Activated T-helper 1 cell treated with anti-CD3 and anti-CD28 coated beads, Interleukin-2, amount 50 U/mL, for 16 hours (primary cell): ENCODE measurements at places on chromosomes 11 and 22.

- DNase-seq: no peak
Measured at GRCh38 chr11:9461760-9462134, 935 bp downstream of the ZNF143 start.

DNA sequence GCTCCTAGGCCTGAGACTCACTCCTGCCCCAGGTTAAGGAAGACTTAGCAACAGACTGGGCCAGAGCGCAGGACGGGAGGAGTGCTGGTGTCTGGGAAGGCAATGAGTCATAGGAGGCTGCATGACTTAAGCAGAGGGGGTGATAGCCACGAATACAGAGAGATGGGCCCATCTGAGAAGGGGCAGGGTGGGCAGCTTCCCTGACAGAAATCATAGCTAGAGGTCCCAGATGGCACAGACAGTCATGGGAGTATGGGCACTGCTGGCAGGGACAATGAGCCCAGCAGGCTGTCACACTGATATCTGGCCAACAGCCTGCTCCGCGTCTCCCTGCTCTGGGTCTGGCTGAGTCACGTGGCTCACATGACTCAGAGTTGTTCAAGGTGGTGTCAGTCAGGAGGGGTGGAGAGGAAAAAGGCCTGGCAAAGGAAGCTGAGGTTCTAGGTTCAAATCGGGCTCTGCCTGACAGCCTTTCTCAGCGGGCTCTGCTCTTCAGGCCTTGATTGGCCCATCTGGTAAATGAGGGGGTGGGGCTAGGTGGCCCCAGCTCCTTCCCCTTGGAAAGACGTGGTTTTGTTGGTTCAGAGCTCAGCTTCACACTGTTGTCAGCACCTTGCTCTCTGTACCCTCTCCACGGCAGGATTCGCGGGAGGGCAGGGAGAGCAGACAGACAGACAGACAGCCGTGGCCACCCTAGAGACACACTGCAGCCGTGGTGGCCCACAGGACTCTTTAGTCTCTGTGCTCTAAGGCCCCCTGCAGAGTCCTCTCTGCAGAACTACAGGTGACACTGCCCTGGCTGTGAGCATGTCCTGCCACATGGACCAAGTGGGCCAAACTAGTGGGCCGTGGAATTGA is 47.8 kb downstream of the DBX1 start:
- no peak for DNase-seq

DNA sequence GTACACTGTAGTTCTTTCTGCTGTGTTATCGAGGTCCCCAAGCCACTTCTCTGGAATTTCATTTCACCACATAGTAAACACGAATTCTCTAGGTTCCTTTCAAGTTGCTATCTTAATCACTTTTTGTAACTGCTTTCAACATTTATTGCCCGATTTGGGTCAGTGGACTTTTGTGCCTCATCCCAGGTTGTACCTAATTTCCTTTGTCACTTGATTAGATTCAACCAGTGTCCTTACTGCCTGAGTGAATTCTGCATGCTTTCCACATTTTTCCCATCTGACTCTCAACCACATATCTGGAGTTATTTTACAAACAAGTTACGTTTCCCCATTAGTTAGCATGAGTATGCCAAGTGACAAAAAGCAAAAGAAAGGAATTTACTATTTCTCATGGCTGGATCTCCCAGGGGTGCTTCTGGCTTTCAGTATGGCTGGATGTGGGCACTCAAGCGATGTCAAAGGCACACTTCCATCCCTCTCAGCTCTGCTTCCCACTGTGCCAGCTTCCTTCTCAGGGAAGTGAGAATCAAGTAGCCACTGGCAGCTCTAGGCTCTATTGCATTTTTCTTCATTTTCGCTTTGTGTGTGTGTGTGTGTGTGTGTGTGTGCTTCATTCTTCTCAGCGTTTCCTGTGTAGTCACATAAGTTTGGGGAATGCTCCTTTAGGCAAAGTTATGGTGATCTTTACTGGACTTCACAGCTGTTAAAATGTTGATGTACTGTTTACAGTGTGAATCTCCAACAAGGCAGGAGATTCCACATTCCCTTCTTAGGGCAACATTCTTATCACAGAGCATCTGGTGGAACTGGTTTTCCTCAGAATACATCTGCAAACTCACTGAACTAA is 128.9 kb downstream of the DBX1 start:
- DNase-seq: no peak

- DNase-seq: no peak
Measured at GRCh38 chr11:66720899-66721470, 8.0 kb downstream of the SPTBN2 start.

DNA sequence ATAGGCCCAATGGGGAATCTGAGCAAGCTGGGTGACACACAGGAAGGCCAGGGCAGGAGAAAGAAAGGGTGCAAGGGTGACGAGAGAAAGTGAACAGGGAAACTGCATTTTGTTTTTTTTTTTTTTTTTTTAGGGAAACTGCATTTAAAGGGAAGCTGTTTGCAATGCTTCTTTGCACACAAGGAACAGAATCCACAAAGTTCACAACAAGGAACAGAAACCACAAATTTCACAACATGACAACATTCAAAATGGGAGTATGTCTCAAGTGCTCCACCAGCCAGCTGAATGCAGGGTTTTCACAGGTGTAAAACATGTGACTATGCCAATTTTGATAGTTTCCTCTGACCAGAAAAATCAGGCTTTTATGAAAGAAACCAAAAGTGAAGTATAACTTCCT is 6.8 kb upstream of the PLAAT3 start:
- no peak for DNase-seq

GRCh38 chr11:62253999-62254542 is 12.0 kb downstream of the SCGB1D2 start:
- no peak for DNase-seq

- no peak for DNase-seq
Measured at GRCh38 chr22:47355388-47355725, 592.9 kb downstream of the TBC1D22A start.

- no peak for DNase-seq
Measured at GRCh38 chr22:41823797-41824196, 9.1 kb upstream of the SREBF2 start.

DNA sequence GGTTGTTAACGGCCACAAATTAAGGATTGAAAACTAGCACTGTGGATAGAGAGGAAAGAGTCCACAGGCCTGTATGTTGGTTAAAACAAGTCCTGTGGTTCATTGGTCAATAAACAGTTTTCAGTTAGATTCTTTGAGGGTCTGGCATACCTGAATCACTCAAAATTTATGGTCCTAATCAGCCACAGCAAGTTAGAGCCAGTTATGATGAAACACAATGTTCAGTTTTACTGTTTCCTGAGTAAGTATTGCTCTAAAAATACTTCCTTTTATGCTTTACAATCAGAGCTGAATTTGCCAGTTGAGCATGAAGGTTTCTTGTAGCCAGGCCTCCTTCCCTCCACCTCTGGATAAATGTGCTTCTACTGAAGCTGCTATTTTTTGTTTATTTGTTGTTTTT is 12.9 kb upstream of the CAT start:
- DNase-seq: no peak

- no peak for DNase-seq
Measured at GRCh38 chr22:29314537-29315285, 786 bp downstream of the RASL10A start.

GRCh38 chr11:41133023-41133422 is 326.4 kb downstream of the LRRC4C start:
- no peak for DNase-seq

DNA sequence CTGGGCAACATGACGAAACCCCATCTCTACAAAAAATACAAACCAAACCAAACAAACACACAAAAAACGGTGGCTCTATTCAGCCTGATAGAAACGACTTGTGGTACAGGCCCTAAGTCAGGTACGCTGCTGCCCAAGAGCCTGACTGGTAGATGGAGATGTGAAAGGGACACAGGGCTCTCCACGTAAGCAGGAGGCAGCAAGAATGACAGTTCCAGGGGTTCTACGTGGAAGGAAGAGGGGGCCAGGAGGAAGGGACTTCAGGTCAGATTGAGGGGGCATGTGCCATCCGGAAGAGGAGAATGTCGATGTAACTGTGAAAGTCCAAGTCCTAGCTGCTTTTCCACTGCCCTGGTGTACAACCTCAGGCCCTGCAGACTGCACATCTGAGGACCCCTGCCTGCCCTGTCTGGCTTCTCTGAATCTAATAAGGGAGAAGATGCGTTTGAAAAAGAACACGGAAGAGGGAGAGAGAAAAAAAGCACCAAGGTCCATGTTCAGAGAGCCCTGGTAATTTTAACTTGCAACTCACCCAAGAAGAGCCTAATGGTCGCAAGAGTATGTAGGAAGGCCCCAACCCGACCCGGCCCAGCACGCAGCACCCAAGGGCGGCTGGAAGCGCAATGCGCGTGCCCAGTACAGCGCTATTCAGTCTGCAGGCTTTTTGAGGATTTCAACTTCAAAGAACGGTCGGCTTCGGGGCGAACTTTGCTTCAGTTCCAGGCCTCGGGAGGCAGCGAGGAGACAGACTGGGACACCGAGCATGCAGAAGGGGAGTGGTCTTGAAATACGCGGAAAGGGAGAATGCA is 909 bp upstream of the ZNRD2 start:
- no peak for DNase-seq

DNA sequence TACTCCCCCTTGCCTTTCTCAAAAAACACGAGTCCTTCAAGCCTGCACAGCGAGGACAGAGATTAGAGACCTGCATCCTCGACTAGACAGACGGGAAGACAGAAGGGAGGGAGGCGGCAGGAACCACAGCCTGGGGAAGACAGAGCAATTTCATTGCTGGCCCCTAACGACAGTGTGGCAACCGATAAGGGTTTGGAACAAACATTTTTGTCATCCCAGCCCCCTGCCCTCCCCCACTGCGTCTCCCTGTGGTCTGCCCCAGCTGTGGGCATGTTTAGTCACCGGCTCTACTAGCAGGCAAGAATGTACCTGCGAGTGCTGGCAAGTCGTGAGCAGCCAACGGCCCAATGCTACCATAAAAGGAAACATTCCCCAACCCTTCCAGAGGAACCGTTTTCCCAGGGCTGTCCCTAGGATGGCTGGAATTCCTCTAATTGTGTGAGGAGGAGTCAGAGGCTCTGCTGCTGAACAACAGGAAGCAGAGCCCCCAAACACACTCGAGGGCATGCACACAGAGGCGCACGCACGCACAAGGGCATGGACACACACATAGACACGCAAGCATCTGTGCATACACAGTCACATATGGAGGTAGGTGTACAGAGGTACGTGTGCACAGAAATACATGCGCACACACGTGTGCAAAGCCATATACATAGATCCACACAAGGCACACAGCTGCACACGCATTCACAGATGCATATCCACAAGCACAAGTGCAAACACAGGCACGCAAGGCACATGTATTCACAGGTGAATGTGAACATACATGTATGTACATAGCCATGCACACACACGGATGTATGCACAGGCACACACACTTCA is 58.3 kb downstream of the MYH9 start:
- DNase-seq: peak; percentile 64

GRCh38 chr11:84549217-84549616 is 1077.9 kb downstream of the DLG2 start:
- DNase-seq: no peak

DNA sequence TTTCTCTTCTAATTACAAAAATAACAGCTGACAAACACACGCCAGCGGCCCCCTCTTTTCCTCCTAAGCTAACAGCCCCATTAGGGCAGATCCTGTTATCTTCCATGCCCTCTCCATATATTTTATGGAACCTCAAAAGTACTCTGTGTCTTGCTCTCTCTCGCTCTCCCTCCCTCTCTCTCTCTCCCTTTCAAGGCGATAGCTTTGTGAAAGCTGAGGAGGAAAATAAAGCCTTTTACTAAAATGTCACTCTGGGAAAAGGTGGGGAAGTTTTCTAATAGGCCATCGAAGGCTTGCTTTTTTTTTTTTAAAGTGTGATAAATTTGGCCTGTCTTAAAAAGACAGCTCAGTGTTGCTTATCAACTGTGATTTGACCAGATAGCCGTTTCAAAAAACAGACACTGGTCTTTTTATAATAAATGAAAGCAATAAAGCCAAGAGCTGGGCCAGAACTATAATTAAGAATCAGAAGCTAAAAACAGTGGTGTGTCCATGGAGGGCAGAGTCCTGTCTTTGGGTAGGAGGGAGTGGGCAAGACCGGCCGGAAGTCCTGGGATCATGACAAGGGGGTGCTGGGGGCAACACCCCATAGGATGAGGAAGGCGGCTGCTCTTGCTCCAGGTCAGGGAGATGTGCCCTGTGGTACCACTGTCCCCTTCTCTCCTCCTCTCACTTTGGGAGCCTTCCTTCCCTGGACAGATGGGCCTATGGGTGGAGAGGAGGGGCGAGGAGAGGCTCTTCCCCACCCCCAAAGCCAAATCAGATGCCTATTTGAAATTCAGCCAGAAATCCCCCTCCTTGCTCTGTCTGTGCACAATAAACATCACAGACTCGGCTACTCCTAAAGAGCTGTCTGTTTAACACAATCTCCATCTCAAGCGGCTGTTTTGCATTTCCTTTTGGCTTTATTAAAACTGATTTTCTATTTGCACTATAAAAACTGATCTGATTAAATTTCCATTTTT is 267.2 kb downstream of the BUD13 start:
- no peak for DNase-seq

DNA sequence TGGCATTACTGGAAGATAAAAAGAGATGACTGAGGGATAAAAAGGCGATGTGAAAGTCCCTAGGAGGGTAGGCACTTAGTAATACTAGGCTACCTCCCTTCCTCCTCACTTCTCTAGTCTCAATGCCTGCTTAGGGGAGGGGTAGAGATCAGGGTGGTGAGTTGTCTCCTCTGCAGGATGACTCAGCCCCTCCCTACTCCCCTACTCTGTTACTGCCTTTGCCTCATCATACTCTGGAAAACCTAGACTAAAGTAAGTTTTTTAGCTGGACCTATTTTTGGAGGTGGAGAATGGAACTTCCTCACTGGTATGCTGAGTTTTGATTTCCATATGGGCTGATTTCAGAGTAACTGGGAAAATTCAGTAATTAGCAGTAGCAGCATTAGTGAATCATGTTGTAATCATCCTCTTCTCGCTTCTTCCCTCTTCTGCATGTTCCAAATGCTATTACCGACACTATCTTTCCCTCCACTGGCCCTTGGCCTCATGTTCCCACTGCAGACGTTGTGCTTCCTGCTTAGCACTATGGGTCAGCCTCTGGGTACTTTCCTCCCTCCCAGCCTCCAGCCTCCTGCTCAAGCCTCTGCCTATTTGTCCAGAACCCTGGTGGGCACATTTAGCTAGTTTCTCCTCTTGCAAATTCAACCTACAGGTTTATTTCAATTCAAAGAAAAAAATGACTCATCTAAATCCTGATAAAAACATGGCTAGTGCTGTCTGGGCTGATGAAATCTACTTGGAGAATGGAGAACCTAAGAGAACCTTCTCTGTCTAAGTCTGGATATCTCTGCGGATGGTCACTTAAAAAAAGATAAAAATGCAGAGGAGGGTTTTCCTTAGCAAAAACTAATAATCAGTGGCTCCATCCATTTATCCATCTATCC is 281.7 kb downstream of the ST3GAL4 start:
- DNase-seq: no peak

- no peak for DNase-seq
Measured at GRCh38 chr11:107733518-107733917, 21.7 kb upstream of the SLN start.

DNA sequence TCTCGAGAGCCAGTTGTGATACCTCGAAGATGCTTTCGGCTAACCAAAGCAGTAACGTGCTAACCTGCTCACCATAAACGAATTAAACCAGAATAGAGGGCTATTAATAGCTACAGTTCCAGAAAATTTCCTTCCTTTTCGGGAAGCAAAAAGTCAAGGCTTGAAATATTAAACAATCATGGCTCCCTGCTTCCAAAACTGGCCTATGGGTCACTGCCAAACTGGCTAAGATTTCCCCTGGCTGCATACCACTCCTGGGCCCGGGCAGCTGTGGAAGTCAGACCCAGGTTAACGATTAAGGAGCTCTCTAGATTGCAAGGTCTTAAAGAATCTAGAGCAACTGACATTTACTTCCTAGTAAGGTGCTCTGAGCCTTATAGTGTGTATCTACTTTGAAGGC is 1.7 kb downstream of the AMOTL1 start:
- DNase-seq: no peak

GRCh38 chr22:24141586-24141985 is 39.7 kb upstream of the SUSD2 start:
- no peak for DNase-seq
